Activated CD8-positive, alpha-beta memory T cell treated with anti-CD3 and anti-CD28 coated beads for 1 hour (primary cell): ENCODE measurements at places on chromosomes 4 and X.

DNA sequence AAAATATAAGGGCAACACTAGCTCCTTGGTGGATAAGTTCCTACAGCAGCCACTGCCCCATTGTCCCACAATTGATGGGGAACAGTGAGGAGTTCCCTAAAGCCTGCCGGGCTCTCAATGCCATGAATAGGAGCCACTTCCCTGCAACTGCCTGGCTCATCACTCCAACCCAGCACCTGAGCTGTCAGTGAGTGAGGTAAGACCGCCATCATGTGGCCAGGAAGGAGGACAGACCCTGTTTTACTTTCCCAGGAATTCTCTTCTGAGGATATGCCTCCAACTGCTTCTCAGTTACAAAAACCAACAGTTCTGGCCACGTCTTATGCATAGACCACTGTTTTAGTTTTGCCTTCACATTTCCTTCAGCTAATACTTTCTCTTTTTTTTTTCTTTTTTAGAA lies 45.5 kb downstream of the SRPX start:
- DNase-seq, result no peak

DNA sequence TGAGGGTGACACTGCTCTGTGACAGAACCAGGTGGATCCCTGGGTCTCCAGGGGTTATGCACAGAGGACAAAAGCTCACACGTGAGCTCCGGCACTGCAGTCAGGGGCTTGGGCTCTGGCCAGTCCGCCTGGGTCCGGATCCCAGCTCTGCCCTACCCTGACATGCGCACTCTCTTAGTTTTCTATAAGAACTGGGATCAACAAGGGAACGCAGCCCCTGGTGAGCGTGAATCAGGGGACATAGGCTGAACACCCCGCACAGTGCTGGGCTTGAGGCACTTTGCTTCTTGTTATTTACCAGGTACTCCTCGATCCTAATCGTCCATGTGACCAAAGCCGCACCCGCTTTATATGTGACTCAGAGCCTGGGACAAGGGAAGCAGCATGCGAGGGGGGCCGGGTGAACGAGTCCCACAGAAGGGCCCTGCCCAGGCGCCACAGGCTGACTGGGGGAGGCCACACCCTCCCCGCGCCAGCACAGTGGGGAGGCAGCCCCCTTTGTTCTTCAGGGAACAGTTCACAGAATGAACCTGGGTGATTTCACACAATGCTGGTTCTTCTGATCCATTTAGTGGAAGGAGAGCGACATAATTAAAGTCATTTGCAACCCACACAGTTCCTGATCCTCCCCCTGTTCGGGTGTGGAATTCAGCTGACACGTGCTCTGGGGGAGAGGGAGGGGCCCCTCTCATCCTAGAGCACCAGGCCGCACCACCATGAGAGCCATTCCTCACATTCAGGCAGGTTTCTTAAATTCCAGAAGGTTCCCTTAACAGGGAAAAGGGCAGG lies 55.5 kb downstream of the WFS1 start:
- DNase-seq, result no peak

- no peak for DNase-seq
Measured at GRCh38 chr4:152436384-152436783, 99.5 kb downstream of the FBXW7 start.

- no peak for DNase-seq
Measured at GRCh38 chrX:40012039-40012867, 85.5 kb downstream of the BCOR start.

- DNase-seq, result no peak
Measured at GRCh38 chr4:36241771-36242170, 2.5 kb downstream of the ARAP2 start.

- DNase-seq, result no peak
Measured at GRCh38 chrX:123072686-123073385, 111.2 kb upstream of the GRIA3 start.

GRCh38 chr4:146346276-146346675 lies 131.9 kb downstream of the REELD1 start:
- no peak for DNase-seq

GRCh38 chrX:38805432-38806389 lies 4.5 kb downstream of the MID1IP1 start:
- DNase-seq, result no peak

- no peak for DNase-seq
Measured at GRCh38 chr4:26302031-26302899, 18.5 kb upstream of the RBPJ start.

DNA sequence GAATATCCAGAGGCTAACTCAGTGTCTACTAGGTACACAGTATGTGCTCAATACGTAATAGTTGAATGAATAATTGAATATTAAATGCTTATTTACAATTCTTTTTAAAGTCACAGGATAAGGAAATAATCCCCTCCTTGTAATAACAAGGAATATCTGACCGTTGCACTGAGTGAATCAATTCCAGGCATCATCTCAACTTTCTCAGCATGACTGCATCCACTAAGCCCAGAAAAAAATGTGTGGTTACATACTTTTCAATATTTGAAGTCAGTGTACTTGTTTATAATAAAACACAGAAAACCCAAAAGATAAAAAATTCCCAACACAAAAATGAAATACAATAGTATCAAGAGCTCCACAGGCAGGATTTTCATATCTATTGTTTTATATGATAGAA lies 105.4 kb downstream of the TMEM144 start:
- no peak for DNase-seq

DNA sequence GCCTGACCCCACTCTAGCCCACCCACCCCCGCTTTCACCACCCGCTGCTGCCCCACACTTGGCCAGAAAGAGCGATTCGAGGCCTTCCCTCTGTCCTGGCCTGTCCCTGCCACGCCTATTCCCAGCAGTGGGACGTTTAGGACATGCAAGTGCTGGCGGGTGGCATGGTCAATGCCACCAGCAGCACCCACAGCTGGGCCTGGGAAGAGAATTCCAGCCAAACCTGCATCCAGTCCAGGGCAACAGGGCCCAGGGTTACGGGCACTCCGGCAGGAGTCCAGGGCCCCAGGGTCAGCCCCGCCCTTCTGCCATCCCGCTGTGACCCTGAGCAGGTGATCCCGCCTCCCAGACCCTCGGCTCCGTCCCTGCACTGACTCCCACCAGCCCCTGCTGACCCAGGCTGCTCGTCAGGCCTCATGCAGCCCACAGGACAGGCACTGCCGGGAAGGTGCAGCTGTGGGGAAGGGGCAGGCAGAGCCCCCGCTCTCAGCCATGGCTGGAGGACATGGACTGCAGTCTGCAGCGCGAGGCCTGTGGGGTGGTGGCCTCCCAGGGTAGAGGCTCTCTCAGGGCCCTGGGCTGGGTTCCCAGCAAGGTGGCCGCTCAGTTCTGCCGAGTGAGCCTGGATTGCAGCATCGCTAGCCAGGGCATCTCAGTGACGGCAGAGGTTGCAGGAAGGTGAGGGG lies 6.8 kb upstream of the HTRA3 start:
- DNase-seq, result no peak

- DNase-seq, result no peak
Measured at GRCh38 chr4:9989918-9990635, 31.2 kb downstream of the SLC2A9 start.

GRCh38 chr4:67922697-67923096 lies 38.9 kb upstream of the TMPRSS11D start:
- no peak for DNase-seq

DNA sequence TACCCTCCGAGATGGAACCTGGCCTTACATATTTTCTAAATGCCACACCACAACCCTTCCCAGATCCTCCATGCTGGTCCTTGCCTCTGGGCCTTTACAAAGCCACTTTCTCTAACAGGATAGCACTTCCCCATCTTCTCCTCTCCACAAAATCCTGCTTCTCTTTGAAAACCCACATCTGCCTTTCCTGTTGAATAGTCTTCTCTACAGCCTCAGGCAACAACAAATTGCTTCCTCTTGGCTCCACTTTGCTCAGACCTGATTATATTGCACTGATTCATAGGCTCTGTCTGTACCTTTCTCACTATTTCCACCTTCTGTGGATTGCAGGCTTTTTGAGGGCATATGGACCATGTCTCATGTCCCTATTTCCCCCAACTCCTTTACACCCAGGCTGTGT lies 203.7 kb upstream of the MBNL3 start:
- no peak for DNase-seq

- DNase-seq, result no peak
Measured at GRCh38 chr4:172232966-172233365, 419.8 kb downstream of the GALNTL6 start.

DNA sequence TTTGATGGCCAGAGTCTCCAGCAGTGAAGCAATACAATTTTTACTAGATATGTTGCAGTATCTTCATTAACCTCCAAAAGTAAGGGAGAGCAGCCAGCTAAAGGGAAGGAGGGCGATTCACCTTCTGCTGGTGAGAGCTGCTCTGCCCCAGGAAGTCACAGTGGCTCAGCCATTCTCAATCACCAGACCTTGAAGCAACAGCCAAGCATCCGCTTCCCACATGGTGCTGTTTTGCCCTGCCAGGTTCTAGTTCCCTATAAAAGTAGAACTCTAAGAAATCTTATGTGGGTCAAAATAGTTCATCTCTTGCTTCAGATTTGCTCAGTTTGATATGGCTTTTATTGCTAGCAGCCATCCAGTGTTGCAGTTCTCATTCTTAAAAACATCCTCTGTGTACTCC lies 166.8 kb downstream of the STIM2 start:
- no peak for DNase-seq

DNA sequence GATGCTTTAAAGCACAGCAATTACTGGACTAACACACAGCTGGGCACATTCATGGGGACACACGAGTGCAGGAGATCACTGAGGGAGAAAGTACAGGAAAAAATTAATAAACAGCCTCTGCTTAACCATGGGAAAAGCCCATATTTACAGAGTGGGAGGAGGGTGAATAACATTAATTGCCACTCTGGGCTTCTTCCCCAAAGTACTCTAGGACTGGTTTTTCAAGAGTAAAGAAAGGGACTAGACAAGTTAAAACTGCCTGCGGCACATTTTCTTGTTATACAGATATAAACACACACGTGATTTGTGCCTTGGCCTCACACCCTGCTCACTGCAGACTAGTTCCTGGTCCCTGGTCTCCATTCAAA lies 179.7 kb upstream of the TET2 start:
- DNase-seq, result no peak

DNA sequence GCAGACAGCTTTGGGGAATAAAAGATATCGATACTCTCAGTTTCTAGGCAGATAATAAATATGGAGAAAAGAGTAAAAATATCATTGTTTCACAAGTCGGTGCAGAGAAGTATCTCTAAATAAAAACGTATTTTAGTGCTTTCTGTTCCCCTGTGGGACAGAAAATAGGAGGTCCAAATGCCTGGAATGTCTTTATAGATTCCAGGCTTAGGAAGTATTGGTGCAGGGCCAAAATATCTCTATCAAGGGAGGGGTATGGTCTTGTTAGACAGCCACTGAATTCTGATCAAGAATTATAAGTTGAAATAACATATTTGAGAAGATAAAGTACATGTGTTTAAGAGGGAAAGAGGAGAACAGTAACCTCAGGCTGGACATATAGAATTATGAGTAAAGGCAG lies 596.4 kb downstream of the PCDH18 start:
- DNase-seq, result no peak

DNA sequence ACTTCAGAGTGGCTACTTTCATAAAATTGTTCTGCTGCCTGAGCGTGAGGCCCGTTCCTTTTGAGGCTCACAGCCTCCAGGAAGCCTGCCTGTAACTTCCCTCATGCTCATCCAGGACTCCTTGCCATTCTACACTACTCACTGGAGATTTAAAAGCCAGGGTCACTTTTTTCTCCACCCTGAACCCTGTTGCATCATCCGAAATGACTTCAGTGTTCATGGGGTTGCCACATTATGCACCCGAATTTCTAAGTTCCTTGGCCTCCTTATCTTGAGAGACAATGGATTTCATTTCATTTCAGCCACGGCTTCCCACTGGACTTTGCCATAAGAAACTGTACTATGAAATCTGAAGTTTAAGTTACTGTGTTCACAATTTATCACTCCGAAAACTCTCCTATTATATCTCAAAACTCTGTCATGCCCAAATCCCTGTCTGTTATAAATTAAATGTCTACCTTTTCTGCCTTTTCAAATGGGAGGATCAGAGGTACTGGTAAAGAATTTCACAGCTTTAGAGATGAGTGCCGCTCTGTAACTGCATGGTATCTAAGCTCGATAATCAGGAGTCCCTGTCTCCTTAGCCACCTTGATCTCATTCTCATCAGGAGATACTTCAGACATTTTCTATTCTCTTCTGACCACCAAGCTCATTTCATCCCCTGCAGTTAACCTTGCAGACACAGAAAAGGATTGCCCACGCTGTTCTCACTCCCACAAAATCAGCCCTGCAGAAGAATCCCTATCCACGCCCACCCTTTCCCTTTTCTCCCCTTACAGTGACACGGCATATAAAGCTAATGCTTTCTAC lies 59.9 kb downstream of the TRIML1 start:
- DNase-seq, result no peak

GRCh38 chr4:10403633-10404445 lies 53.4 kb downstream of the ZNF518B start:
- no peak for DNase-seq

DNA sequence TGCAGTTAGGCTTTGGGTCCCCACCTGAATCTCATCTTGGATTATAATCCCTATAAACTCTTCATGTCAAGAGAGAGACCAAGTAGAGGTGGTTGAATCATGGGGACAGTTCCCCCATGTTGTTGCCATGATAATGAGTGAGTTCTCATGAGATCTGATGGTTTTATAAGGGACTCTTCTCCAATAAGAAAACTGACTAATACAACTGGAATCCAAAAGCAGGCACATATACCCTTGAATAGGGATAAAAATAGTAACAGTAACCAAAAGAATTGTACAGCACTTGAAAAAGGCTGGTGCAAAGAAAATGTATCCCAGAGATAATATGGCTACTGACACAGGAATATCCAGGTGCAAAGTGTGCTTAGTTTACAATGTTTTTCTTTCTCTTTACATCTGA lies 351.5 kb upstream of the MAD2L1 start:
- DNase-seq, result no peak

DNA sequence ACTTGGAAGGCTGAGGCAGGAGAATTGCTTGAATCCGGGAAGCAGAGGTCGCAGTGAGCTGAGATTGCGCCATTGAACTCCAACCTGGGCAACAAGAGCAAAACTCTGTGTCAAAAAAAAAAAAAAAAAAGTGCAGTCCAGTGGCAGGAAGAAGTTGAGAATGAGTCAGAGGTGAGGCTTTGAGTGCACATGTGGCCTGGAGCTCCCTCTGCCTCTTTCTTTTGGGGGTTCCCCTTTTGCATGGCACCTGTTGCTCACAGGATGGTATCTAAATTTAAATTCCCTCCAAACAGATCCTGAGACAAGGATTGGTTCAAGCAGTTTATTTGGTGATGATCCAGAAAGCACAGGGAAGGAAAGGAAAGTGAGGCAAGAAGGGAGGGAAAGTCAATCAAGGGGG lies 151.4 kb upstream of the STX18 start:
- no peak for DNase-seq

DNA sequence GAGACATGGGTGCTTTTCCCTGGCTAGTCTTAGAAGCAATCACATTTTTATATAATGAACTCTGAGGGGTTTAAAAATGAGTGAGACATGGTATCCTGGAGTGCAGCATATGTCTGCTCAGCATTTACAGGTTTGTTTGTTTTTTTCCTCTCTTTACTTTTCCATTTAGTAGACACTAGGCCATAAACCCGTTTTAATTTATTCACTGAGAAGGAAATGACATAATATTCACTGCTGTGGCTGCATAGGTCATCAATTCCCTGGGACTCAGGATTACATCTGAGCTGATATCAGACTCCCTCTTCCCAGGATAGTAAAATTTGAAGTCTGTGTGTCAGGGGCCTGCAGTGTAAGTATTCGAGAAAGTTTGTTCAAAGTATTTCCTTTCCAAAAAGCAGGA lies 178.9 kb upstream of the SPRY1 start:
- no peak for DNase-seq

GRCh38 chr4:115660465-115660864 lies 547.0 kb upstream of the NDST4 start:
- no peak for DNase-seq

- DNase-seq, result no peak
Measured at GRCh38 chrX:118423558-118423957, 72.1 kb upstream of the DOCK11 start.
